MCF 10A (cell line): ENCODE measurements at places on chromosomes 2 and 18. TPM values are rescaled to one million over a fixed set of nuclear protein-coding genes. Genes with fewer than 3 reads are reported as not detected.

Gene MBOAT2
- total RNA-seq = 30.1 and 34.7 TPM in 2 replicates

Gene ALPI
- not detected in 2 replicates for total RNA-seq

Gene ERBB4
- not detected in 2 replicates for total RNA-seq

Gene CPO
- total RNA-seq = not detected in 2 replicates

Gene BOK
- total RNA-seq = 15.5 and 18.6 TPM in 2 replicates

Gene SCN7A
- total RNA-seq = not detected in 2 replicates

Gene GREB1
- total RNA-seq = 1.7 and 2.3 TPM in 2 replicates

Gene FANCL
- total RNA-seq = 10.8 and 14.5 TPM in 2 replicates

Gene VPS54
- total RNA-seq = 13.1 and 16.5 TPM in 2 replicates

Gene CEP192
- 14.3 and 15.2 TPM in 2 replicates for total RNA-seq

Gene PPP1R7
- total RNA-seq = 38.9 and 43.9 TPM in 2 replicates

Gene EFR3B
- total RNA-seq = 0.09 and 0.10 TPM in 2 replicates

Gene CXCR1
- 0.12 TPM in 1 of 2 replicates, not detected in the other for total RNA-seq

Gene RAPGEF4
- total RNA-seq = 0.42 TPM in 1 of 2 replicates, not detected in the other

Gene SULT1C4
- not detected in 2 replicates for total RNA-seq

Gene MLPH
- 27.1 and 28.5 TPM in 2 replicates for total RNA-seq

Gene GCFC2
- 38.5 and 41.3 TPM in 2 replicates for total RNA-seq

Gene NIF3L1
- 19.3 and 26.1 TPM in 2 replicates for total RNA-seq

Gene AMER3
- not detected in 2 replicates for total RNA-seq

Gene BBS5
- total RNA-seq = 9.0 and 12.7 TPM in 2 replicates

Gene CXCR2
- total RNA-seq = not detected in 2 replicates

Gene AP1S3
- 56.9 and 57.7 TPM in 2 replicates for total RNA-seq

Gene M1AP
- not detected in 2 replicates for total RNA-seq

Gene CNRIP1
- 0.84 and 2.4 TPM in 2 replicates for total RNA-seq

Gene DNAJC10
- 204 and 281 TPM in 2 replicates for total RNA-seq

Gene CNTNAP5
- not detected in 2 replicates for total RNA-seq

Gene THOC1
- 40.9 and 44.6 TPM in 2 replicates for total RNA-seq

Gene CGREF1
- 10.9 and 12.9 TPM in 2 replicates for total RNA-seq

Gene NEB
- total RNA-seq = 0.33 and 1.2 TPM in 2 replicates

Gene GAL3ST2
- total RNA-seq = 0.37 TPM in 1 of 2 replicates, not detected in the other

Gene TEX261
- total RNA-seq = 52.3 and 63.2 TPM in 2 replicates

Gene PLGLB1
- total RNA-seq = 0.74 and 0.84 TPM in 2 replicates

Gene MFSD2B
- total RNA-seq = 0.26 TPM in 1 of 2 replicates, not detected in the other

Gene UGT1A10
- not detected in 2 replicates for total RNA-seq

Gene CD226
- total RNA-seq = 2.6 and 3.4 TPM in 2 replicates

Gene CFC1
- not detected in 2 replicates for total RNA-seq

Gene PDE11A
- total RNA-seq = not detected in 2 replicates

Gene DES
- not detected in 2 replicates for total RNA-seq

Gene KIAA2012
- not detected in 2 replicates for total RNA-seq

Gene RIF1
- total RNA-seq = 42.5 and 47.3 TPM in 2 replicates

Gene RESP18
- not detected in 2 replicates for total RNA-seq

Gene ALPG
- total RNA-seq = not detected in 2 replicates

Gene LHCGR
- total RNA-seq = not detected in 2 replicates

Gene PCARE
- not detected in 2 replicates for total RNA-seq

Gene UGT1A8
- not detected in 2 replicates for total RNA-seq

Gene SESTD1
- total RNA-seq = 43.0 and 58.5 TPM in 2 replicates

Gene COX7A2L
- total RNA-seq = 190 and 249 TPM in 2 replicates

Gene LRRC30
- not detected in 2 replicates for total RNA-seq

Gene BMP10
- not detected in 2 replicates for total RNA-seq

Gene CNDP1
- not detected in 2 replicates for total RNA-seq

Gene ALPP
- total RNA-seq = 0.35 and 0.64 TPM in 2 replicates

Gene REG3A
- not detected in 2 replicates for total RNA-seq

Gene ATP6V1B1
- not detected in 2 replicates for total RNA-seq

Gene AGXT
- not detected in 2 replicates for total RNA-seq

Gene PROKR1
- not detected in 2 replicates for total RNA-seq

Gene ACTR2
- total RNA-seq = 263 and 273 TPM in 2 replicates

Gene NGEF
- total RNA-seq = 2.7 and 7.4 TPM in 2 replicates

Gene MOGAT1
- not detected in 2 replicates for total RNA-seq

Gene EGR4
- 0.22 and 0.37 TPM in 2 replicates for total RNA-seq
